Activated CD4-positive, alpha-beta T cell treated with anti-CD3 and anti-CD28 coated beads for 24 hours (primary cell): ENCODE measurements at places on chromosomes 3 and 15.

GRCh38 chr15:66777054-66777453 lies 75.0 kb downstream of the SMAD6 start:
- no peak for DNase-seq

DNA sequence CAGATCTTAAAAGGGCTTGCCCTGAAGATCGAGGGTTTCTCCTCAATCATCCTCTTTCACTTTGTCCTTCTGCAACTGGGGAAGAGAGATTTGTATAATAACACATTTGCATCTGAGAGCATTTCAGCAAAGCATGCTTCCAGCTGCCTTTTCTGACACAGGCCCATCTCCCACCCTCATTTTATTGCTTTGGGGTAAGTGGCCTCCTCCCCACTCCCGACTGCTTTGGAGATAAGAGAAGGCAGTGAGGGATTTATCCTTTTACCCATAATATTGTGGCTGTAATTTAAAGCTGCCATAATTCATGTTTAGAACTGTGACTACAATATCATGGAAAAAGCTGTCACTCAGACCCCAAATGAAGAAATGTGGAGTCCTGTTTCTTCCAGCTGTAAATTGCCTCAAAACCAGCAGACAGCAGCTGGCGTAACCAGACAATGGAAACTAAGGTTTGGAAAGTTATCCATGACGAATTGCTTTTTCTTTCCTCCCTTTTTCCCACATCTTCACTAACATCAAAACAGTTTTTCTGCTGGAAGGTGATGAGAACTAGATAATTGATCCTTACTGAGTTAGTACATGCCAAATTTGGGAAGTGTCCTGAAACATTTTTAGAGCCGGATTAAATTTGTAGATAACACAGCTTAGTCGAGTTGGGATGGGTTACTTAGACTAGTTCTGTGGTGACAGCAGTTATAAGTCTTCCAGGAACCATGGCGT lies 104.2 kb upstream of the PFN2 start:
- no peak for DNase-seq

DNA sequence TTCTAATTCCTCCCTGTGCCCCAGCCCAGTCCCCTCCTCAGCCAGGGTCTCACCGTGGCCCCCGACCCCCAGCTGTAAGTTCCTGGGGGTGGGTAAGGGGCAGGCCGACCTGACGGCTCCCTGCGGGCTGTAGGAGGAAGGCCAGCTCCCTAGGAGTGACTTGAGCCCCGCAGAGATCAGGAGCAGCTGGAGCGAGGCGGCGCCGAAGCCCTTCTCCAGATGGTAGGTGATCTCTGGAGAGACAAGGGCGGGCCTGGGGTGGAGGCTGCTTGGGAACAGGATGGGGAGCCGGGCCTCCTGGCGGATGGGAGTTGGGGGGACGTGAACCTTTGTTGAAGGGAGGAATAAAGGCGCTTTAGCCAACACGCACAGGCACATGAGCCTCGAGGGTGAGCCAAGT lies 4.2 kb downstream of the SLC28A1 start:
- no peak for DNase-seq

GRCh38 chr15:45842151-45842550 lies 207.3 kb downstream of the SQOR start:
- DNase-seq, result no peak

GRCh38 chr3:79847928-79848327 lies 80.1 kb upstream of the ROBO1 start:
- no peak for DNase-seq

- DNase-seq, result no peak
Measured at GRCh38 chr3:38575279-38575843, 74.1 kb downstream of the SCN5A start.

DNA sequence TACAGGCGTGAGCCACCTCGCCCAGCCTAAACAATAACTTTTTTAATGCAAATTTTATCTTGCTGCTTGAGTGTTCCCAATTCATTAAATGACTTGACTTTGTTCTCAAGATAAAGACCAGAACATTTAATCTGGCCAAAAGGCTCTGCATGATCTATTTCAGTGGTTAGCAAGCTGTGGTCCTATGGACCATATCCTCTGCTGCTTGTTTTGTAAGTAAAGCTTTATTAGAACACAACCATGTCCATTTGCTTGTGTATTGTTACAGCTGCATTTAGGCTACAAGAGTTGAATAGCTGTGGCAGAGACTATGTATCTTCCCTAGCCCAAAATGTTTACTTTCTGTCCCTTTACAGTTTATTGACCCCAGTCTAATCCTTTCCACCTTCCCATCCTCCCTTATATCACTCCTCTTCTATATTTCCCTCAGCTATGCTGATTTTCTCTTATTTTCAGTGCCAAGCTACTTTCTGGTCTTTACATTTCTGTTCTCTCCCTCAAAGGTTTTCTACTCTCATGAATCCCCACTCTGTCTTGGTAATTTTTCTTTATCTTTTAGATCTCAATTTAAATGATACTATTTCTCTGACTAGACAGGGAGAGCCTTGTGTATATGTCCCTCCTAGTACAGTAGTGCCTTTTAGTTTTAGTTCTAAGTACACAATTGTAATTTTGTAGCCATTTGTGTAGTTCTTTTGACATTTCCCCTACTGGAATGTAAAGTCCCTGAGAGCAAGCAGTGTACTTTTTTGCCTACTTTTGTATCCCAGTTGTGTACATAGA lies 23.2 kb downstream of the SELENOT start:
- no peak for DNase-seq

- no peak for DNase-seq
Measured at GRCh38 chr3:89380016-89380415, 272.6 kb downstream of the EPHA3 start.

GRCh38 chr3:191282251-191283185 lies 46.7 kb upstream of the CCDC50 start:
- DNase-seq, result no peak

GRCh38 chr3:18233987-18234716 lies 191.0 kb downstream of the SATB1 start:
- DNase-seq, result no peak

GRCh38 chr3:14957925-14958324 lies 10.5 kb downstream of the NR2C2 start:
- DNase-seq, result no peak

GRCh38 chr3:143267989-143268388 lies 148.4 kb downstream of the CHST2 start:
- DNase-seq, result no peak

DNA sequence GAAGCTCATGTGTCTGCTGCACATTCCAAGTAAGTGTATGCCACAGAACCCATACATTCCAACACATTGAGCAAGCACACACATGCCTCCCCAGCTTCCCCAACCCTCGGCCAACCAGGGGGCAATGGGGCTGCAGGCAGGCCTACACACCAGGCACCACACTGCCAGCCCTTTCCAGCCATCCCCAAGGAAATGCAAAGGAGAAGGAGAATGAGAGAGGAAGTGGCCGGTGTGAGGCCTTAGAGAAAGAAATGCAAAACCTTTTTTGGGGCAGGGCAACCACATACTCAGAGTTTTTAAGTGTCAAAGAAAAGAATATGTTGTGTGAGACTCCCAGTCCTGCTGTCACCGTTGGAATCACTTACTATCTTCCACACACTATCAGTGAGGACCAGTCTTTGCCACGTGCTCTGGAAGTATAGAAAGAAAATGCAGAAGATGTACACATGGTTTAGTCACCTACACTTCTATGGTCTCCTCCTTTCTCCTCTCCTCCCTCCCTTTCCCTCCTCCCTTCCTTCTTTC lies 11.1 kb downstream of the IGF2BP2 start:
- DNase-seq, result no peak

DNA sequence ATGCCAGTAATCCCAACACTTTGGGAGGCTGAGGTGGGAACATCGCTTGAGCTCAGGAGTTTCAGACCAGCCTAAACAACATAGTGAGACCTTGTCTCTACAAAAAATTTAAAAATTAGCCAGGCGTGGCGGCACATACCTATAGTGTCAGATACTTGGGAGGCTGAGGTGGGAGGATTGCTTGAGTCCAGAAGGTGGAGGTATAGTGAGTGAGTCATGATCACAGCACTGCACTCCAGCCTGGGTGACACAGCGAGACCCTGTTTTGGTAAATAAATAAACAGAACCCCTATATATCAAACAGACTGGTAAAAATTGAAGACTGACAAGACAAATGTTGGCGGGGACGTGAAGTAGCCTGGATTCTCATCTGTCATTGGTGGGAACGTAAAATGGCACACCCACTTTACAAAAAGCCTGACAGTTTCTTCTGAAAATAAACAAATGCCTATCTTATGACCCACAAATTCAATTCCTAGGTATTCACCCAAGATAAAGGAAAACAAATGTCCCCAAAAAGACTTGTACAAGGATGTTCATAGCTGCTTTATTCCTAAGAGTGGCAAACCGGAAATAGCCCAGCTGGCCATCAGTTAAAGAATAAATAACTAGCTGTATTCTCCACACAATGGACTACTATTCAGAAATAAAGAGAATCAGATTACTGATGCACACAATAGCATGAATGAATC lies 47.0 kb upstream of the GK5 start:
- DNase-seq, result no peak

DNA sequence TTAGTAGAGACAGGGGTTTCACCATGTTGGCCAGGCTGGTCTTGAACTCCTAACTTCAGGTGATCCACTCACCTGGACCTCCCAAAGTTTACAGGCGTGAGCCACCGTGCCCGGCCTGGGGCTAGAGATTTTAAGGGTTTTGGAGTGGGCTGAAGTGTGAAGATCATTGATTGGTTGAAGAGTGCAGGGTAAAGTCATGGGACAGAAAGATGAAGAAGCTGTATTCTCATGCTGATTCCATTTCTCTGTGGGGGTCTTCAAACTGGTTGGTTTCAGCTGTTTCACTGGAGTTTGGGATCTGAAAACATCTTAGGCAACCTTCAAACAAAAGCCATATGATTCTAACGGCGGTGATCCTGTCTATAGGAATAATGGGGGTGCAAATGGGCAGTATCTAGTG lies 52.1 kb downstream of the GATM start:
- no peak for DNase-seq

DNA sequence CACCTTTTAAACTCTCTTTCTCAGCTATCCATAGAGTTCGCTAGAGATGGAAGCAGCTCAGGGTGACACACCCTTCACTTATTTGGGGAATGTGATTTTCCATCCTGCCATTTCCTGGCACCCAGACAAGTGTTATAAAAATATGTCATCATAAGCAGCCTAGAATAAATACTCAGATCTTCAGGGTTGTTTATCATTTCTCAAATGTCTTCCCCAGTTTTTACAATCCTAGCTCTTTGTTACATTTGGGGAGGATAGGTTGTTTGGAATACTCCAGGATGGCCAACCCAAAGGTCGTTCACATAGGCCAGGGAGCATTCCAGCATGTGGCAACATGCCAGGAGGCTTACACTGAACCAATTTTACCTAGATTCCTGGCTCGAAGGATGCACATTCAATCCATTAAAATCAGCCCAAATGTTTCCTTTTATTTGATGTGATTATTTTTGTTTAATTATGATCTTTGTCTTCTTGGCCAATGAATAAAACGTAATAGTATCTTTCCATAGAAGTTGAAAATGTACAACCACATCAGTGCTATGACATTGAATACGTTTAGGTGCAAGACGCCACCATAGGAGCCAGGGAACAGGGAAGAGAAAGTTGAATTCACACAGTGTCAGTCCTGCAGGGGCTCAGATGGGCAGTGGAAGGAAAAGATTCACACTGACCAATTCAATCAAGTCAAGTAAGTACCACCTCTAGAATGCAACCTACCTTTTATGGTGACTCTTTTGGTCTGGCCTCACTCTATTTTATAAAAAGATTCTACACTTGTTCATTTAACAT lies 537.7 kb upstream of the MDFIC2 start:
- no peak for DNase-seq

- no peak for DNase-seq
Measured at GRCh38 chr3:107634099-107634489, 111.3 kb downstream of the BBX start.

DNA sequence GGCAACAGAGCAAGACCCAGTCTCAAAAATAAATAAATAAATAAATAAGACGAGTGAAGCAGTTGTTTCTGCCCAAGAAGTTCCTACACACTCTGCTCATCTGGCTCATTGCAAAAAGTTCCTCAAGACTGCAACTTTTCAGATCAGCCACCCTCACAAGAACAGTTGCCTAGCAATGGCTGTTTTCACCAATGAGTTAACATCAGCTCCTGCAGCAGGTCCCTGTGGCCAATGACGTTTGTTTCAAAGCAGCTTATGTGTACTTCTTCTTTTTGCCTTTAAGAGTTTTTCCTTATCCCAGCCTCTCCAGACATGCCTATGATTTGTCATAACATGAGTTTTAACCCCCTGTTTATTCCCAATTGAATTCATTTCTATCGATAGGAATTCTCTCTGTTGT lies 118.4 kb upstream of the SPRED1 start:
- no peak for DNase-seq

- DNase-seq, result no peak
Measured at GRCh38 chr3:183539811-183540210, 15.7 kb downstream of the KLHL6 start.

GRCh38 chr15:75921732-75922703 lies 18.3 kb downstream of the FBXO22 start:
- DNase-seq, result no peak

- DNase-seq, result no peak
Measured at GRCh38 chr15:99983886-99984286, 250.6 kb upstream of the LYSMD4 start.

DNA sequence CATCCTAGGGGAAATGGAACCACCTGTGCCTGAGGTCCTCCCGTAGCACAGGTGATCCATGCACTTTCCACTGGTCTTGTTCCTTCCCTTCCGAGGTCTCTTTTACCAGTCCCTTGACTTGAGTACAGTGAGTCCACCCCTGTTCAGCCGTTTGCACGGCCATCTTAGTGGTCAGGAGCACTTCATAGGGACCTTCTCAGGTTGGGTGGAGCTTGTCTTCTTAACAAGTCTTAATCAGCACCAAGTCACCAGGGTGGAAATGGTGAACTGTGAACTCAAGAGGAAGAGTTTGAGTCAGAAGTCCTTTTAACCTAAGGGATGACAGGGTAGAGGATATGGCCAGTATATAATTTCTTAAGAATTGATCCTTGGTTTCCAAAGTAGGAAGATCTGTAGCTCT lies 21.4 kb downstream of the ARL8B start:
- DNase-seq, result no peak

DNA sequence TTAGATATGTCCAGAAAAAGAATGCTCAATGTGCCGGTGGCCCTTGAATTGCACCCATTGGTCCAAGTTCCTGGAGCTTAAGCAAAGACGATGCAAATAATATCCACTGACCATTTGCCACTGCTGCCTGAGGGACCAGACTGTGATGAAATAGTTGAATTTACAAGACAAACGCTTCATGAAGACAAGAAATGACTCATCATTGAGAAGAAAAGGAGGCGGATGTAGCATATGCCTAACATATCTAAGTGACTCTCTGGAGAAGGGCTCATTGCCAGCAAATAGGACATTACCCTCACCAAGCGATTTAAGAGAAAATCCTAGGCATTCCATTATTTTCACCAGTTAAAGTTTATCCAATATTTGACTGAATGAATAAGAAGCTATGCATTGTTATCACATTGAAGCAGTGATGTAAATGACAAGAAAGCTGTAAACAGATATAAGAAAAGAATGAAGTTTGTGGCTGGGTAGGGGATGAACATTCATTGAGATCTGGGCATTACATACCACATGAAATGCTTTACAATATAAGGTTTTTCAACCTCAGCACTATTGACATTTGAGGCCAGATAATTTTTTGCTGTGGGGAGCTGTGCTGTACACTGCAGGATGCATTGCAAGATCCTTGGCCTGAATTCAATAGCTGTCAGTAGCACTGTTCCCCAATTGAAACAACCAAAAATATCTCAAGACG lies 48.9 kb upstream of the CPNE4 start:
- DNase-seq, result no peak
